COR-L47 (cell line): ENCODE measurements at places on chromosomes 2 and 18.

DNA sequence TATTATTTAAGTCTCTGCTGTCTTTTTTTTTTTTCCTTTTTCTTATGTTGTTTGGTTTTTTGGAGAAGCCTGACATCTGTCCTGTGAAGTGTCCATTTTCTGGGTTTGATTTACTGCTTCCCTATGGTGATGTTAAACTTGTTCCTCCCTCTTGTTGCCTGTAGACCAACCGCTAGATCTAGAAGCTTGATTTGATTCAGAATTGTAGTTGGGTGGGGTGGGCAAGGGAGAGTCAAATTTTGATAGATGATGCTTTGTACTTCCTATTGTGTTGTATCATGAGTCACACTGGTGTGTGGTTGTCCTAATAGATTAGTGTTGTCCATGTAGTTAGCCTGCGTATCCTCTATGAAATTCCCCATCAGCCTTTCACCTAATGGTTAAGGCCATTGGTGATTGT is 35.4 kb downstream of the CAB39 start:
- no peak for DNase-seq

DNA sequence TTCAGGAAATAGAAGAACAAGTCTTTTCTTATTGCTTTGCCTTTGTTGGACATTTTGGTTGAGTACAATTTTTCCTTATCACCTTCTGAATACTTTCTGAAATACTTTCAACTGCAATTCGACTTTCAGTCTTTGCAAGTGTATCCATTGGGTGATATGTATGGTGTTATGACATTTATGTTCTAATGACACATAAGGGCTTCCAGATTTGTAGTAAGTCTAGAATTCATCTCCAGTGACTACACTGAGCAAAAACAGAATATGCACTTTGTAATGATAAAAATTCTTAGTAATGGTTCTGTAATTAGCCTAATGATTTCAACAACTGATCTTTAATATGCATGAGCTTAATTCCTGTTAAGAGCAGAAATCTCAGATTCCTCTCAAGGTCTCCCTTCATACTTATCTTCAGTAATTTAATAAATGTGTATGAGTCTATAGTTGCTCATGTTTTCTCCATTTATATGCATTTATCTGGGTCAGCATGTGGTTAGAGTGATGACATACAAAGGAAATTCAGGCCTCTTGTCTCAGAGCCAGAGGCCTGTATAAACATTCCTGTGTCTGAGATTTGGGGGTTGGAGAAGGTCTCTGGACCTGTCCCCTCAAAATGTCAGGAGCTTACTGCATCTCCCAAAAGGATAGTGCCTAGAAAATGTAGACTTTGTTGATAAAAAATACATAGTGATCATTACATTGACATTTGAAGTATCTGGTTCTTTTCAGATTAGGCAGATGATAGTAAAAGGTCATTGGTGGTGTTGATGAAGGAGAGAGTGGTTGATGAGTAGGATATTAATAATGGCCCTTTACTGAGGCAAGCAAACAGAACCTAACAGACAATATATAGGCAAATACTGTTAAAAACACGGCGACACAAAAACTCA is 114.9 kb downstream of the QPCT start:
- no peak for DNase-seq

DNA sequence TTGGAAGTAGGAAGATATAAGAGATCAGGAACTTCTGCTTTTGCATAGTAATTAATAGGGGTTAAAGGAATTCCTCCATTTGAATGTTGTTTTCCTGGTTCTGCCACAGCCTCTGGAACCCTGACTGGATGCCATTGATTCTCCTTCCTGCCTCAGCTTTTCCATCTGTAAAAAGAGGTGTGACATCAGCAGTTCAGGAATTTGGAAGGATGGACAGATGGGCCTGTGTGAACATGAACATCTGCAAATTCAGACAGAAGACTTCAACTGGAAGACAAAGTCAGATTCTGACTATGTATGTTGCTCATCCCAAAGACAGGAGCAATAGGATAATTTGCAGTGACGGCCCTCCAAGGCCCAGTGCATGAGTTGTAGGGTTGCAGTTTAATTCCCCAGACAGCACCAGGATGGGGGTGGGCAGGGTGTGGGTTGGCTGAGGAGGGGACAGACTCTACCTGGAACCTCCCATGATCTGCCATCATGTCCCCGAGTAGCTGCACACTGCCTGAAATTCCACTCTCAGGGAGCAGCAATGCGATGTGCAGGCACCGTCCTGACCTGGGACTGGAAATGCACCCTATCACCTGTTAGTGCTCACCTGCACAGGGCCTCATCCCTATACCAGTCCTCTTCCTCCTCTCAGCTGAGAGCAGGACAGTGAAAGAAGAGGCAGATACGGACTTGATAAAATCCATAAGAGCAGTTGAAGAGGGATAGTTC is 98.9 kb upstream of the EPAS1 start:
- DNase-seq, result no peak

- DNase-seq, result peak; percentile 28
Observed at GRCh38 chr18:77207540-77207939, 42.1 kb upstream of the GALR1 start.

DNA sequence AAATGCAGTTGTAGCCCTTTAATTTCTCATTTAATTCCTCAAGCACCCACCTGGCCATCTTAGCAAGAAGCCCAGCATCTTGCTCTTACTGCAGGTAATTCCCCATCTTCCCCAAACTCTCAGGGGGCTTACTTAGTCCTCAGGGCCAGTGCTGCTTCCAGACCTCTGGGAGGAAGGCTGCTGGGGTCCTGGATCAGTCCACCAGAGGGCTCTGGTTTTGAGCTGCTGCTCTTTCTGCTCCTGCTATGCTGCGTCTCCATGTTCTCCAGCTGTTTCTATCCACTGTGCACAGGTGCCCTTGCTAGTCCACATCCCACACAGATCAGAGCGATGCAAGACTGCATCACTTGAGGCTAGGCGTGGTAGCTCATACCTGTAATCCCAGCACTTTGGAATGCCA is 34.5 kb upstream of the TMEM87B start:
- DNase-seq, result no peak

GRCh38 chr2:186595219-186595618 is 5.4 kb downstream of the ITGAV start:
- DNase-seq, result no peak

- peak; percentile 76 for DNase-seq
Observed at GRCh38 chr2:70995426-70995729, 705 bp upstream of the TEX261 start.

DNA sequence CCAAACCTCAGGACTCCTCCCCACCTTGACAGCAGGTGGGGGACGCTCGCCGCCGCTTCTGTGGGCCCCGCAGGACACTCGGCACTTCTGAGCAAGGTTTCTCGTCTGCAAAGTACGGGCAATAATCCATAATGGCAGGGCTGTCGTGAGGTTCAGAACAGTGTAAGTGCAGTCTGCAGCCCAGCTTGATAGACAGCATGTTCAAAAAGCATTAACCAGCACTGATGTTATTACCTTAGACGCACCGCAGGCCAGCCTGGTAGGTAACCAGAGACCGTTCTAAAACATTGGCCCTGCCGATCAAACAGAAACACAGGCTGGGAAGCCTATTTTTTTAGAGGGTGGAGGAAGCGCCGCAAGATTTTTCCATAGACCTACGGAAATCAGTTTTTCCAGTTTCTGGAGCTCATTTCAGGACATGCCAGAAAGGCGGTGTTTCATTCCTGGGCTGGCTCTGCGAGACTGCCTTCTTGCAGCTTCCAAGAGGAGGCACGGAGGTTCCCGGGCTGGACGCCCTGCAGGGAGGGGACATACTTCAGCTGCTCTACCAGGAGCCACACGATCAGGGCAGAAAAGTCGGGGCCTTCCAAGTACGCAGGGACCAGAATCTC is 148.7 kb downstream of the TPO start:
- no peak for DNase-seq

DNA sequence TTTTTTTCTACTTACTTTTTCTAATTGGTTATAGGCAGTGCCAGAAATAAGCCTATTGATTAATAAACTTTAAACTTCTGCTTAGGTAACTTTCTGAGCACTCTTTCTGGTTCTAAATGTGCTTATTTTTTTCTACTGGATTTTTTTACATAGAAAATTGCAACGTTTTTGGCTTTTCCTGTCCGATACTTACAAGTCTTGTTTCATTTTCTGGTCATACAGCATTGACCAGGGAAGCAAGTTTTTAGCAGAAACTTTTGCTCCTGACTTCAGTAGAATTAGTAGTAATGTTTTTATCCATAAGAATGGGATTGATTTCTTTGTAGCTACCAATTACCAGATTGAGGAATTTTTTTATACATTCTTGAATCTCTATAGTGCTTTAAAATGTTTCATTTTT is 36.9 kb downstream of the NCKAP5 start:
- DNase-seq, result no peak

GRCh38 chr2:12071318-12071717 is 324.9 kb downstream of the LPIN1 start:
- DNase-seq, result no peak

DNA sequence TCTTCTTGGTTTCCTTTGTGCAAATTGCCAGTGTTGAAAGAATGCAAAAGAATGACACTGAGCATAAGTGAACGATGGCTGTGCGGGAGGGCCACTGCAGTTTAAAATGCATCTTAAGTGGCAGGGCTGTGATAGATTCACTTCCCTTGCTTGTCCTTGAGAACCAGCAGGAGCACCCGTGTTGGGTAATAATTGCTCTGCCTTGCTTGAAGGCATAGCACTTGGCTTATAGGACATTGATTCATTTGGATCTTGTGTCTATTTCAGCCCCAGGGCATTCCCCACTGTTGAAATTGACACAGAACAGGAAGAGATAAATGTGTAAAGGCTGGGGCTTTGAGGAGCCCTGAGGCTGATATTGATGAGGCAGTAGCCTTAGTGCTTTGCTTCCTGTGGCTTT is 1003.7 kb upstream of the GYPC start:
- no peak for DNase-seq

- DNase-seq, result peak; percentile 66
Observed at GRCh38 chr18:58045242-58046092, 1.4 kb downstream of the NEDD4L start.

DNA sequence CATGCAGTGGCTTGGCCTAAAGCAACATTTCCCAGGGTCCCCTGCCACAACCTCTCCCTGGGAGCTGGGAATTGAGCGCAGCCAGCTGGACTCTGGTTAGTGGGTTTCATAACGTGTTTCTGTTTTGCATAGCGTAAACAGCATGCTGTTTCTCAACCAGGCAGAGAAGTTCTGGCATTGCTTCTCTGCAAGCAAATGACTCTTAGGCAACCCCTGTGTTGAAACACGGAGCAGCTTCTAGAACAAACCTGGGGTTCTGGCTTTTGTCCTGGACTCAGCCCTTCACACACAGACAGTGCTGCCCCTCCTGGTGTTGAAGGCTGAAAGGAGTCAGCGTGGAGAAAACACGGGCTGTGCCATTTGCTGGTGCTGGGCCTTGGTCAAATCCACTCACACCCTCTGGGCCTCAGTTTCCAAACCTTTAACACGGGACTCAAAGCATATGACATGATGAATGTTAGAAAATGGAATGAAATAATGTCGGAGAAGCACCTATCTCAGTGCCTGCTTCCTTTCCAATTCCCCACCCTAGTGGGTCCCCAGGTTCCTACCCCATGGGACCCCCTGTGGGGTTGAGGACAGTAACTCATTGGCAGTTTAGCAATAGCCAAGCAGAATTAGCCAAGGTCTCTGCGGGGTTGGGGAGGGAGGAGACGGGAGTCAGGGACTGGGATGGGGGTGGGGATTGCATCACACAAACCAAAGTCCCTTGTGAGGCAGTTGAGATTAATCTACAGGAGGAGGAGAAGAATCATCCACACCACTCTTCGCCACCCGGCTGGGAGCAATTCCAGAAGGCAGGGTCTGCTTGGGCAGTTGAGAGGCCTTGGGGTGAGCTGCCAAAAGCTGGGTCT is 30.2 kb upstream of the IL1R2 start:
- DNase-seq, result no peak

DNA sequence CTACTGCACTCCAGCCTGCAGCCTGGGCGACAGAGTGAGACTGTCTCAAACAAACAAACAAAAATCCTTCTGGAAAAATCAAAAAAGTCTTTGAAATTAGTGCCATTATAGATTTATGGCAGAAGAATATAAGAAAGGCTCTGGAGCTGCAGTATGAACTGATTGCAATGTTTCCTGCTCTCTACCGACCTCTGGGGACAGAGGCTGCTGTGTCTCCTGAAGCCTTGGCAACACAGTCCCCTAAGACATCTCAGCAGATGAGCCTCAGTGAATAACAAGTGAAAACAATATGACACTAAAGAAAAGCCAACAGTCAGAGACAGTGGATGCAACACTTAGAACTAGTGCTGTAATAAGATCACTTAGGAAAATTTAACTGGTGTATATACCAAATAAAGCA is 494.9 kb upstream of the LRATD1 start:
- DNase-seq, result no peak

DNA sequence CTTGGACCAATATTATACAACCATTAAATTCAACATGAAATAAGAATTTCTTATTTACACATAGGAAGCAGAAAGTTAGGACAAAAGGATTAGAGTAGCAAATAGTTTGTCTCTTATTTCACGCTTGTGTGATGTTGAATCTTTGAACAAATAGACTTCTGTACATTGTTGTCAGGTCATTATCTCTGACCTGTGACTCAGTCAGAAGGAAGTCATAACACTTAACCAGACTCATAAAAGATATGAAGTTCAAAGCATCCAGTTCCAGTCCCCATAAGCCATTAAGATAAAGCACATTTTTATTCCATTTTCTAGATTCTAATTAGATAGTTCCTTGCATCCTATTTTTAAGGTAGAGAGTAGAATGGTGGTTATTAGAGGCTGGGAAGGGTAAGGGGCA is 130.8 kb downstream of the UPP2 start:
- no peak for DNase-seq

GRCh38 chr18:5625076-5625475 is 81.3 kb upstream of the EPB41L3 start:
- no peak for DNase-seq

- no peak for DNase-seq
Observed at GRCh38 chr18:76460482-76460881, 34.6 kb downstream of the ZNF516 start.

DNA sequence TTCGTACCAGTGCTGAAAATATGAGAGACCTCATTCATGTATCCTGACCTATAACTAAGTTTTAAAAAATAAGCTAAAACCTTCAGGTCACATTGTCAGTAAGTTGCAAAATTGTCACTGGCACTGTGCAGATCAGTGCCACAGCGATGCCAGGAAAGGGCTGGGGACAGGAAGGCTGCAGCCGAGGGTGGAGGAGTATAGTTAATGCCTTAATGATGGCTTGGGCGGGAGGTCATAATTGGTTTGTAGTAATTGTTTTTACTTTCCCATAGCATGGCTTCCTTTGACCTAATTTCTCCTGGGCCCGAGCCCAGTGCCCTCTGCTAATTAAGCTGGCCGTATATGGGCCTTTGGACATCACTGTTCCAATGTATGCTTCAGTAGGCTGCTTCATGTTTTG is 47.2 kb upstream of the RAB12 start:
- no peak for DNase-seq

DNA sequence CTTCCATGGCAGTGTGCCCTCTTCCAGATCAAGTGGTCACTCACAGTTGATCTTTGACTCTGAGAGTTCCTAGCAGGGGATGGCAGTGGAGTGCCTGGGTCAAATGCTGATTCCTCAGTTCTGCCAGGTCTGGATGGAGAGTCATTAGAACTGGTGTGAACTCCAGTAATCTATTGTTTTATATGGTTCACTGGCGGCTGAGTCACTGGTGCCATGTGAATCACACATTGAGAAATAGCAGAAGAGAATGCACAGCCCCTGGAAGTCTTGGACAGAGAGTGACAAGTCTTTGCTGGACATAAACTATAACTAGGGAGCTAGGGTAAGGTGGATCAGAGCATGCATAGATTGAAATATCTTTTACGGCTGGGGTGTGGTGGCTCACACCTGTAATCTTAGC is 86.9 kb downstream of the EIF2AK3 start:
- no peak for DNase-seq

- DNase-seq, result no peak
Observed at GRCh38 chr2:40173276-40173675, 278.6 kb downstream of the SLC8A1 start.

GRCh38 chr2:140734992-140735391 is 1395.8 kb downstream of the LRP1B start:
- peak; percentile 77 for DNase-seq
